Nucleus accumbens (tissue), 56 donors: ENCODE measurements at places on chromosomes 16 and 17.
A peak's percentile ranks its signal among the peaks of the same experiment; 100 is the strongest.

DNA sequence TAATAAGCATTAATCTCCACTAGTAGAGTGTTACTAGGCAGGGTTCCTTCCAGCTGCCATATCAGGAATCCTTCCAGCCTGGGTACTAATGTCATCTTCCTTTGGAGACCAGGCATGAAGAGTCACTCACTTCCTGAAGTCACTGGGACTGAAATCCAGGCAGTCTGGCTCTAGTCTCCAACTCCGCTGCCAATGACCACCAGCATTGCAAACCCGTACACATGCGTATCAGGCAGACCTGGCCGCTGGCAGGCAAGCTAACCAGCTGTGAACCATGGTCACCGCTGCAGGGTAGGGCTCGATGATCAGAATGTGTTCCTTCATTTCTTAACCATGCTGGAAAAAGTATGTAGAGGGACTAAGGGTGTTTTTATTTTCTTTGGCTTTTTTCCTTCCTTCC is 255.5 kb downstream of the CDH13 start:
- no peak for DNase-seq

DNA sequence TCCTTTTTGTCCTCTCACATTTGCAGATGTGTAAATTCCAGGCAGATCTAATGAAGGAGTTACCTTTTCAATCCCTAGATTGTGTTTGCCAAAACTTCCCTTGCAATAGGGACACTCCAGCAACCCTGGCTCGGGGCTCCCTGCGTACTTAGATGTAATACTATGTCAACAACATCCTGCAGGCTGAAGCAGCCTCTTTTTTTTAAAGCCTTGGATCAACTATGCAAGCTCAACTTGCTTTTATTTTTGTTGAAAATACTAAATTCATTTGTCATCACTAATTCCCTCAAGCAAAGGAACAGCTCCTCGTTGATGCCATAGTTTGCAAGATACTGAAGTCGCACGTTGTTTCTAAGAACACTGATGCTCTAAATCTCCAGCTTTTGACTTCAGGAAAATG is 59.1 kb downstream of the GRIN2A start:
- DNase-seq, result no peak

GRCh38 chr16:27195941-27196595 is 7.3 kb upstream of the KDM8 start:
- no peak for DNase-seq

DNA sequence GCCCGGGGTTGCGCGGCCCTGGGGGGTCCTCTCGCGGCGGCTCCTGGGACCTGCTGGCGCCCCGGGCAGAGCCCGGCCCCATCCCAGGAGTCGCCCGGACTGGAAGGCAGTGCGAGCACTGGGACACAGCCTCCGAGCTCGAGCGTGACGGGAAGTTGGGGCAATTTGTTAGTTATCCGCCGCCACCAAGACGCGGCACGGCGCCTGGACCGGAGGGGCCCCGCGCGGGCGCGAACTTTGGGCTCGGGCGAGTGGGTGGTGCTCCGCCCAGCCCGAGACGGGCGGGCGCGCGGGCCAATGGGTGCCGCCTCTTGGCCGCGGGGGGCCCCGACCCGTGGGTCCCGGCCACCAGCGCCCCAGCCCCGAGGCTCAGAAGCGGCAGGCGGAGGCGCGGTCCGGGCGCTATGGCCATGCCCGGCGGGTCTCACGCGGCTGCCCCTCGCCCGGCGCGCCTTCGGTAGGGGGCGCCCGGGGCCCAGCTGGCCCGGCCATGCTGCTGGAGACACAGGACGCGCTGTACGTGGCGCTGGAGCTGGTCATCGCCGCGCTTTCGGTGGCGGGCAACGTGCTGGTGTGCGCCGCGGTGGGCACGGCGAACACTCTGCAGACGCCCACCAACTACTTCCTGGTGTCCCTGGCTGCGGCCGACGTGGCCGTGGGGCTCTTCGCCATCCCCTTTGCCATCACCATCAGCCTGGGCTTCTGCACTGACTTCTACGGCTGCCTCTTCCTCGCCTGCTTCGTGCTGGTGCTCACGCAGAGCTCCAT is at the start of gene ADORA2B:
Gene ADORA2B (plus strand): TSS at position 372 of the 768 bp plus-strand sequence. CDS start 119 bp downstream, at position 491.
- peak; percentile 23 for DNase-seq

DNA sequence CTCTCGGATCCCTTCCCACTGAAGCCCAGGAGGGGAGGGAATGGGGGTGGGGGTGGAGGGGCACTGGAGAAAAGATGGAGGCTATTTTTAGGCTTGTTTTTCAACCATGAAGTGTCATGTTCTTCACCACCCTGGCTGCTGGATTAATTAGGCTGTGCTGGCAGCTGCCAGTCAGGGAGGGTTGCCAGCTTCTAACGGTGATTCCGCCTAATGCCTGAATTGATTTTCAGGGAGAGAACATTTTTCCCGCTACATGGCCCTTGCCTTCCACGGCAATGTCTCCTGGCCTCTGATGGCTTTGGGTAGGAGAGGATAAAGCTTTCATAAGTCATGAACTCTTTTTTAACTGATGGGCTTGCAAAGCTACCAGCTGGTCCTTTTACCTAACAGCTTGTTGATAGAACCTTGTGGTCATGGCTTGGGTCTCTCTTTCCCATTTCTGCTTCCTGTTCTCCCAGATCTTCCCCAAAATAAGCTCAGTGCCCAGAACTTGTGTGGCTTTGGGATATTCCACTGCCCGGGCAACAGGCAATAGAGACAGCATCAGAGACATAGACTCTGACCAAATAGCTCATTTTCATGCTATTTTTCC is 167.4 kb downstream of the PITPNC1 start:
- DNase-seq, result no peak

GRCh38 chr17:13321951-13322701 is 279.6 kb downstream of the HS3ST3A1 start:
- no peak for DNase-seq

DNA sequence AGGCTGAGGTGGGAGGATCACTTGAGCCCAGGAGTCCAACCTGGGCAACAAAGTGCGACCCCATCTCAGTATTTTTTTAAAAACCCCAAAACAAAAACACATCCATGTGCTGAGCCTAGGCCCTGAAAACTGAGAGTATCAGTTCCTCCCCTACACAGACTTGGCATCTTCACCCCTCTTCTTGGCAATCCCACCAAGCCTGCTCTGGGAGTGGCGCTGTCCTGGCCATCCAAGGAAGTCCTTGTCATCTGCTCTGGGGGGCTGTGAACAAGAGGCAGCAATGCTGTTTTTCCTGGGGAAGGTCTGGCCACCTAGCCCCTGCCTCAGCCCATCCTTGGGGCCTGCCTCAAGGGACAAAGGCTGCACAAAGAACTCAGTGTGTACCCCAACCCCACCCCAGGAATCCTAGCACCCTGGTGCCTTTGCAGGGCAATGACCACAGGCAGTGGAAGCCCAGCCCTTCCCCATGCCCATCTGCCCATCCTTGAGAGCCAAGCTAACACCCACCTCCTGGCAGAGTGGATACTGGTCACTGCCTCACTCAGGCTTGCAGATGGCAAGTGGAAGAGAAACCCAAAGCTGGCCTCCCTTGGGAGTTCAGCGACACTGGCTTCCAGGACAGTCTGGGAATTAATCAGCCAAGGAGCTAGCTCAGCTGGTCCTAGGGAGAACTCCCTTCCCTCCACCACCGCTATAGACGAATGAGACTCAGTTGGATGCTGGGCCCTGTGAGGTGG is 14.8 kb upstream of the GFOD2 start:
- no peak for DNase-seq

DNA sequence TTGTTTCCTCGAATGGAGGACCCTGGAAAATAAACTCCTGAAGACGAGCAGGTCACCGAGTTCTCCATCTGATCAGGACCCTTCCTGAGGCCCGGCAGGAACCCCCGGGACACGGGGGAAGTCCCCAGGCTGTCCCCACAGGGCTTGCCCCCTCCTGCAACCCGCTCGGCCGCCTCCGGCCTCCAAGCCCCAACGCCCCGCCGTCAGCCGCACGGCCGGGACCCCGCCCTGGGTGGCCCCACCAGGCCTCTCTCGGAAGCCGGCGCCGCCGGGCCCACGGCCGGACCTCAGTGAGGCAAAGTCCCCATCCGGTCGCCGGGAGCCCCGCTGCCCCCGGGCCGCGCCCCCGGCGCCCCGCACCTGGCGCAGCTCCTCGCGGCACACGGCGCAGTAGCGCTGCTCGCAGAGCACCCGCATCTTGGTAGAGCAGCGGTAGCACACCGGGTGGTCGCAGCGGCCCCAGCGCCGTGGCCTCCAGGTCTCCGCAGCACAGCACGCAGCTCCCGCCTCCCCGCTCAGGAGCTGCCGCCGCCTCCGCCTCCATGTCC is 383 bp downstream of the ZNF598 start:
- DNase-seq, result no peak

- no peak for DNase-seq
Measured at GRCh38 chr17:71830866-71831265, 290.0 kb upstream of the SOX9 start.

DNA sequence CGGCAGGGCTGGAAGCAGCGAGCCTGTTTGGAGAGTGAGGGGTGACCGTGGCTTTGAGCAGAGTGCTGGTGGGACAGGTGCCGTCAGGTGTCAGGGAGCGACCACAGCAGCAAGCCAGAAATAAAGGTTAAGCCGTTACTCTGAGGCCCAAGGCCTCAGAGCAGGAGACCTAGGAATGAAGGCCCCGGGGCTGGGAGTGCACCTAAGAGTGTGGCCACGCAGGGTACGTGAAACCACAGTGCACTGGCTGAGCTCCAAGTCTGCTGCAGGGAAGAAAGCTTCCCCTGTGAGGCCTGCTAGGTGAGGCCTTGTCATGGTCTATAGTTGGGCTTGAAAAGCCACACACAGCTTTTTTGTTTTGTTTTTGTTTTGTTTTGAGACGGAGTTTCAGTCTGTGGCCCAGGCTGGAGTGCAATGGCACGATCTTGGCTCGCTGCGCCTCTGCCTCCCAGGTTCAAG is 8.7 kb downstream of the CLUAP1 start:
- no peak for DNase-seq

GRCh38 chr16:49578018-49578417 is 204.4 kb downstream of the C16orf78 start:
- no peak for DNase-seq
